T follicular helper cell (primary cell): ENCODE measurements at places on chromosomes 5 and 9.

DNA sequence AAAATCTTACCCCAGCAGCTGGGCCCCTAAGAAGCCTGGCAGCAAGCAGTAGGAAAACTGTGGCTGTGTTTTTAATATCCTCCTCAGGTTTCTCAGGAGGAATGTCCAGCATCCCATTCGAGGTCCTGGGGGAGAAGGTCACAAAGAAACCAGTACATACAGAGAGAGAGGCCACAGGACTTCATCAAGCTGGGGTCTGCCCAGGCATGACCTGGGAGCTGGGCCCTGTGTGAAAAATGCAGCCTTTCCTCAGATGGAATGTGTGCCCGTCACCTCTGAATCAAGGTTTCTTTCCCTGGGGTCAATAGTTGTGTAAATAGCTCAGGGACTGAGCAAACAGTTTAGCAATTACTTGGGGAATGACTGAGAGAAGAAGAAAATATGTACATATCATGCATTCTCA is 33.9 kb upstream of the RAD23B start:
- no peak for DNase-seq

- DNase-seq, result no peak
Measured at GRCh38 chr5:96113170-96113939, 151.7 kb upstream of the ELL2 start.

DNA sequence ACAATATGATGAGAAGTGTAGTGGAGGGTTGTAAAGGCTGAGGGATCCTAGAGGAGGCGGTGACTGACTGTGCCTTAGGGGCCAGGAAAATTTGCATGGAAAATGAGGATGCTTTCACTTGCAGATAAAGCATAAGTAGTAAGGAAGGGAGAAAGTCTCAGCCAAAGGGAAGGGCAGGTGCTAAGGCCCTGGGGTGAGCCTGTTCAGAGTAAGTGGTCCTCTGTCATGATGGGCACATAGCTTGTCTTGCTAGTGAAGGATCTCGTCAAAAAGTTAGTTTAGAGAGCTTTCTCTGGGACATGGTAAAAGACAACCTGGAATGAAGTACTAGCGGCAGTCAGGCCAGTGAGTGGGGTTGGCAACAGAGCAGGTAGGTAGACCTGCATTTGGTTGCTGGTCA is 75.4 kb upstream of the CPLX2 start:
- DNase-seq, result no peak

GRCh38 chr5:165837286-165837685 is 2331.9 kb downstream of the MAT2B start:
- no peak for DNase-seq

- DNase-seq, result no peak
Measured at GRCh38 chr5:74643111-74643562, 2.6 kb upstream of the ENC1 start.

DNA sequence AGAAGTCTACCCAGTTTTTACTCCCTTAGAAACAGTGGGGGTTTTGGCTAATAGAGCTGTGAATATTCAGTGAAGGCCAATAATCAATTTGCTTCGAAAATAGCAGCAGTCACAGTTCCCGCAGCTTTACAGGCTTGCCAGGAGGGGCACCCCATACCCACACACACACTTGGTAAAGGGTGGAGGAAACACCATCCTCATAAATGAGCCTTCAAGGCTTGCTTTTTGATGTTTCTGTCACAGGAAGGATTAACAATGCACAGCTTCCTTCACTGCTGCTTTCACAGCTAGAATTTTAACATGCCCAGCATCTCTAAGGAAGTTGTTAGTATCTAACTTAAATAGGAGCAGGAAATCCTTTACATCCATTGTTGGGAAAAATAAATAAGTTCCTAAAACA is 1247.5 kb upstream of the C9orf72 start:
- DNase-seq, result no peak

DNA sequence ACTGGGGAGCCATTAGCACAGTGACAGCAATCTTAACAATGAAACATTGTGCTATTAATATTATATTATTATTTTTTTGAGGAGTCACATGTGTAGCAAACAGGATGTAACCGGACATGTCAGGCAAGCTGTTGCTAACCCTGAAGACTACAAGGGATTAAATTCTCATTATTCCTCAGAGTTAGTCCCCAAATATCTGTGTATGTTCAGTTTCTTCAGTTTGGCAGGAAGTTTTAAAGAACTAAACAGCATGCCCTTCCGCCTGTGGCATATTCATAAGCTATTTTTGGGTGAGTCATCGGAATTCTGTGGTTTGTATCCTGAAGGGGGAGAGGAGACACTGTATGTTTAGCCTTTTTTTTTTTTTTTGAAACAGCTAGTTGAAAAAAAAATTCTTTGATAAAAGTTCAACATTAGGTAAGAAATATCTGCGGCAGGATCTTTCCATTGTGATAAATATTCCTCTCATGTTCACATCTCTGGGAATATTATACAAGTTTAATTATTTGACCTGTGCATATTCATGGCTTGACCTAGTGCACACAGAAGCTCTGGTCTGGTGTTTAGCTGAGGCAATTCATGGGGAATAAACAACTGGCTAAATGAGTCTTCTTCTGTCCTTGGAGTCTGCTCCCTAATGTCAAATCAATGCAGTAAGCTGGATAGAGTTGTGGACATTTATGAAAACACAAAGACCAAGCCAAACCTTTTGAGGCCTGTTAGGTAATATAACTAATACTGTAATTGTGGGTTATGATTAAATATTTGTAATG is 202.7 kb upstream of the CDKN2B start:
- DNase-seq, result no peak

DNA sequence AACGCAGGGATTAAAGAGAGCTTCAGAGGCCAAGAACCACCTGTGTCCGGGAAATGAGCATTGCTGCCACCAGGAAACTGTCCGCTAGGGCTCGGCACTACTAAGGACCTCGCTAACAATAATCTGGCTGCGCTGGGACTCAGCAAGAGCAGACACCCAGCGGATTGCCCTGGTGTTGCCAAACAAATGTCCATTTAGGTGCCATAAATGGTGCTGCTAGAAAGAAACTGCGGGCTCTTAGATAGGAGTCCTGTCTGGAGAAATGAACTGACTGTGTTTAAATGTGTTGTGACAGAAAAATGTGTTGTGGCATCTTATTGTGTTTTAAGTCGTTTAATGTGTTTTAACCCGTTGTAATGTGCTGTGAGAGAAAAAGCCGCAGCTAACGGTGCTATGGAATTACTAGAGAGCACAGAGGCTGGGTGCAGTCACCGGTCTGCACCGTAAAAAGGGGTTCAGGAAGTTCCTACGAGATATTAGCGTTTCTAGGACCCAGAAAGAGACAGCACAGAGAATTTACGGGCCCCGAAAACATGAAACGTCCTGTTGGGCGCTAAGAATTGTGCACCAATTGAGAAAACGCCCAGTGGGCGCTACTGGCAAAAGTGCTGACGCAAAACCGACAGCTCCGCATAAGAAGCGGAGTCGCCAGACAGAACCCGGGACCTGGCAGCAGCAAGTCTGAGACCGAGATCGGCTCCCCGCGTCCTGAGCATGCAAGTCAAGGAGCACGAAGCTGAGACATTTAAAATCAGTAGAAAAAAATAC is 90.6 kb downstream of the ANXA2R start:
- DNase-seq, result peak; percentile 48

- no peak for DNase-seq
Measured at GRCh38 chr5:18802336-18802735, 1168.1 kb downstream of the TAF11L14 start.

DNA sequence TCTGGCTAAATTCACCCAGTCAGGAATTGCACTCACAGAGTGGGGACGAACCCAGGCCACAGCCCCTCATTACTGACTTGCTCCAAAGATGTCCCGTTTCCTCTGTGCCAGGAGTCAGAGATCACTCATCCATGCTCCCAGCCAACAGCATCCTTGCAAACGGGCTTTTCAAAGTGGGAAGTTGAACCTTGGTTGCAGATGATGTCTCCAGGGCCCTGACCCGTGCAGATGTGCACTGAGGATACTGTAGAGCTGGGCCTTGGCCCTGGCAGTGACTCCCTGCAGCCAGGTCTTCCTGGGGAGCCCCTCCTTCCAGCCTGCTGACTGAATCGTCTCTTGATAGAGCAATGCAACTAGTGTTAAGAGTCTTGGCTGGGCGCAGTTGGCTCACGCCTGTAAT is 22.3 kb downstream of the TCF7 start:
- DNase-seq, result no peak

GRCh38 chr5:24226479-24226878 is 418.3 kb downstream of the CDH10 start:
- DNase-seq, result no peak

DNA sequence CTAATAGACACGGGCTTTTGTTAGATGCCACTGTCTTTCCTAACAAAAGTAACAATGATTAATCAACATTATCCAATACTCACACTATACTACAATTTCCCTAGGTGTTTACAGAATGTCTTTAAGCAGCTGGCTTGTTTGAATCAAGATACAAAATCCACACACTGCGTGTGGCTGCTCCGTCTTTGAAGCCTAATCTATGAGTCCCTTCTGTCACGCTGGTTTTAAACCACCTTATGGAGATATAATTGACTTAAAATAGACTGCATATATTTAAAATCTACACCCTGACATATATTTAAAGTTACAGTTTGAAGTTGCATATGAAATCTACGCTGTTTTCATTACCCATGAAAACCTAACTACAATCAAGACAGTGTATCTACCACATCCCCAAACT is 73.9 kb upstream of the TBC1D9B start:
- DNase-seq, result no peak

- peak; percentile 58 for DNase-seq
Measured at GRCh38 chr5:151086905-151087360, 6.1 kb upstream of the TNIP1 start.

DNA sequence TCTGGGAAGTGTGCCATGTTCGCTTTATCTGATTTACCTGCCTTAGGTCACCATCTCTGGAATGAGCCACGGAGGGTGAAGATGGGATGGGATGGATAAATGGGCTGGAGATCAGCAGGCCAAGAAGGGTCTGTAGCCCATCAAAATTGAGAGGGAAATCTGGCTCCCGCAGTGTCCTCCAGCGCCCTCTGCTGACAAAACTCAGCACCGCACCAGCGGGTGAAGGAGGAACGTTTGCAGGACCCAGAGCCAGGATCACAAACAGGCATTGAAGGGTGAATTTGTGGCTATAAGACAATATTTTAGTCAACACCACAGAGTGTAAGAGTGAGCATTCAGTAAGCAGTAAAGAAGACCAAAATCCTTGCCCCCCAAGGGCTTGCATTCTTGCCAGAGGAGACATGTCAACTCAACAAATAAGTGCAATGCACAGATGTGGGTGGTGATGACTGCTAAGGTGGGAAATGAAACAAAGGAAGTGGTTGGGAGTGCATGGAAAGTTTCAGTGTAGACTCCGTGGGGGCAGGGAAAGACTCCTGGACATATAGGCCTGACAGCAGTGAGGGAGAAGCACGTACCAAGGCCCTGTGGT is 124.4 kb downstream of the TENT4A start:
- DNase-seq, result no peak

- no peak for DNase-seq
Measured at GRCh38 chr9:37236822-37237221, 116.4 kb downstream of the ZCCHC7 start.

DNA sequence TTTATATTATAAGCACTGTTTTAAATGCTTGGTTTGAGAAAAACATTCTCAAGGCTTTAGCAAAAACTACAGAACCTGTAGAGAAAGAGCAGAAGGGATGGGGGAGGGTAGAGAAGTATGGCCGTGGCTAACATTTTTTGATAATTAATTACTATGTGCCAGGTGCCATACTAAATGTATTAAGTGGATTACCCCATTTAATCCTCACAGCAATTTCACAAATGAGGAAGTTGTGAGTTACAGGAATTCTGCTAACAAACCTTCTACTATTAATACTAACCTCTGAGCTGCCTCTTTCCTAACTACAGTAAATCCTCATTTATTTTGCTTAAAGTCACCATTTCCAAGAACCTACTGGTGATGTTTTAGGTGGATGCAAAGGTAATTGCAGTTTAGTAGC is 157.9 kb downstream of the RNF180 start:
- no peak for DNase-seq

DNA sequence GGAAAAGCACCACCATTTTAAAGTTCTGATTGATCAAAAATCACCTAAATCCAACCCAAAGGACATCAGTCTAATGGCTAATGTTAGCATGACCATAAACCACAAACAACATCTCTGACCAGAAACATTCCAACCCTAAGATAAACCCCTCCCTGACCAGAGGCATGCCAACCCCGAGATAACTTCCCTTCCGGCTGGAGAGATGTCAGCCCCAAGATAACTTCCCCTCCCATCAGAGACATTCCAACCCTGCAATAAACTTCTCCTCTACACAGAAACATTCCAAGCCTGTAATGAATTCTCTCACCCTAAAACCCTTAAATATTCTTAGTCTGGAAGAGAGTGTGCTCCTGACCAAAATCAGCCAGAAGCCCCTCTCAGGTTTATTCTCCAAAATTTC is 364.3 kb downstream of the KCNN2 start:
- DNase-seq, result no peak

- no peak for DNase-seq
Measured at GRCh38 chr9:98318834-98319478, 63.5 kb upstream of the TBC1D2 start.

DNA sequence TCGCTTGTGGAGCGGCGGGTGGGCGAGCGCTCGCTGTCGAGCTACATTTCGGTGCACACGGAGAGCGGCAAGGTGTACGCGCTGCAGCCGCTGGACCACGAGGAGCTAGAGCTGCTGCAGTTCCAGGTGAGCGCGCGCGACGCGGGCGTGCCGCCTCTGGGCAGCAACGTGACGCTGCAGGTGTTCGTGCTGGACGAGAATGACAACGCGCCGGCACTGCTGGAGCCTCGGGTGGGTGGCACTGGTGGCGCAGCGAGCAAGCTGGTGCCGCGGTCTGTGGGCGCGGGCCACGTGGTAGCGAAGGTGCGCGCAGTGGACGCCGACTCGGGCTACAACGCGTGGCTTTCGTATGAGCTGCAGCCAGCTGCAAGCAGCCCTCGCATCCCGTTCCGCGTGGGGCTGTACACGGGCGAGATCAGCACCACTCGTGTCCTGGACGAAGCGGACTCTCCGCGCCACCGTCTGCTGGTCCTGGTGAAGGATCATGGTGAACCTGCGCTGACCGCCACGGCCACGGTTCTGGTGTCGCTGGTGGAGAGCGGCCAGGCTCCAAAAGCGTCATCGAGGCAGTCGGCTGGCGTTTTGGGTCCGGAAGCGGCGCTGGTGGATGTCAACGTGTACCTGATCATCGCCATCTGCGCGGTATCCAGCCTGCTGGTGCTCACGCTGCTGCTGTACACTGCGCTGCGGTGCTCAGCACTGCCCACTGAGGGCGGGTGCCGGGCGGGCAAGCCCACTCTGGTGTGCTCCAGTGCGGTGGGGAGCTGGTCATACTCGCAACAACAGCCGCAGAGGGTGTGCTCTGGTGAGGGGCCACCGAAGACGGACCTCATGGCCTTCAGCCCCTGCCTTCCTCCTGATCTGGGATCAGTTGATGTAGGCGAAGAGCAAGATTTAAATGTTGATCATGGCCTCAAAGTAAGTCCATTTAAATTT is 2.1 kb downstream of the PCDHA8 start:
- DNase-seq, result no peak
